ENCODE measurements at places on chromosomes 16 and 17.
A peak's percentile ranks its signal among the peaks of the same experiment; 100 is the strongest.

- DNase-seq: no peak
Measured at GRCh38 chr17:45428050-45428617, 4.5 kb downstream of the ARHGAP27 start.

GRCh38 chr17:29045734-29046472, 3.0 kb downstream of the PIPOX start:
- DNase-seq: no peak

DNA sequence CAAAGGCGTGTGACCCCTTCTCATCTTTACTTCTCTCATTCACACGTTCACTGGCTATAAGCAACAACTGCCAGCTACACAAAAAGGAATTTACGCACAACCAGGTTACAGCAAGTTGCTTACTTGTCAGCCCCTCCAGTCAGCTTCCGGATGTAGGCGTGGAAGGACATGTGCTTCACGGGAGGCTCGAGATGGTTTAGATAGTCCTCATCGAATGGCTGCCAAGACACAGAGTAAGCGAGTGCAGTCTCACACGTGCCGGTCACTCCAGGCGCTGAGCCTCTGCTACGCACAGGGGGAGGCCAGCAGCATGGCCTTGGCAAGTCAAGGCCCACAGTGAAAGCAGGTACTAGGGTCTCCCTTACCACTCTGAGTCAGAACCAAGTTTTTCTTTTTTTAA, 28.3 kb downstream of the NPLOC4 start:
- no peak for DNase-seq

DNA sequence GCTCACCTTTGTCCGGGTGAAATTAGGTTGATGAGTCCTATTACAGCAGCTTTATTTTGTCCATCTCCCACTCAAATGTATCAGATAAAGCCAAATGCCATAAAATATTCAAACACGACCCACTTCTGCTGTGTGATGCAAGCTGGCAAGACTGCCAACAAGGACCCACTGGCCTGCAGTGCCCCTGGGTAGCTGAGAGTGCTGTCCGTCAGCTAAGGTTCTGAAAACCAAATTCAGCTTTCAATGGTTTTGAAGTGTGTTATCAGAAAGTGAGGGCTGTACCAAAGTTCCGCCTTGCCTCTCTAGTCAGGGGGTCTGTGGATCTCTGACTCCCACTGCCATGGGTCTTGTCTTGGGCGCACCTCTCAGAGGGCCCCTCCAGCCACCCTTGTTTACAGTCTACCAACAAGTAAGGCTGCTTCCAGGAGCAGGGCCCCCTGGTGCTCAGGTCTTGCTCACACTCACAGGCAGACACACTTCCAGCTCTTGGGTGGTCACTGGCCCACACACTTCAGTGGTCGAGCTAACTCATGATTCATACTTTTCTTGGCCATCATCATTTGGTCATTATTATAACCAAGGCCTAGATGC, 10.5 kb upstream of the CCDC182 start:
- no peak for DNase-seq

- DNase-seq: no peak
Measured at GRCh38 chr17:57707892-57708291, 37.2 kb downstream of the CCDC182 start.

DNA sequence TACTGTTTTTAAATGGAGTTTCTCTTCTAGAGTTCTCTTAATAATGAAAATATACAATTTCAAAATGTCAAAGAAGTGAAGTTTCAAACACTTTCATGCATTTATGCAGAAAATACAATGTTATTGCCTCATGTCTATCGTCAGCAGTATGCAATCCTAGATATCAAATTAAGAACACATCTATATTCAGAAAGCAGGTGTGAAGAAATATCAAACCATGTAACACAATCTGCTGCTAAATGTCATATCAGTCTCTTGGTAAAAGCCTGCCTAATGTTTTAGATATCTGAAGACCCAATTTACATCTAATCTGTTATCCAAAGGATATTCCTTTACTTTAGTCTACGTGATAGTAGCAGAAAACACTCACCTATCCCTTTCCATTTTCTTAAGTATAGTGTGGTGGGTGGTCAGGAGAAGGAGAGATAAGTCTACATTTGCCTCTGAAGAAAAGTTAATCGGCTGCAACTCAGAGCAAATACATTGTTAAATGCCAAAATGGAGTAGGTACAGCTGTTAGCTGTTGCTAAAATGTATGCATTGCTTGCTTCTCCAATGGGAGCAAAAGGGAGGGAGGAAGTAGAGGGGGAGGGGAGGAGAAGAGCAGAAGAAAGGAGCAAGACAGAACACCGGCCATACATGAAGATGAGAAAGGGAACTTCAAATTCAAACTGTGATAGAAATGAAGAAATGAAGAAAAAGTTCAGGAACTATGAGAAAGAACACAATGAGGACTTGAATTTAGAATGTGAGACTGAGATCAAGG, 64.9 kb downstream of the ITFG1 start:
- DNase-seq: no peak

DNA sequence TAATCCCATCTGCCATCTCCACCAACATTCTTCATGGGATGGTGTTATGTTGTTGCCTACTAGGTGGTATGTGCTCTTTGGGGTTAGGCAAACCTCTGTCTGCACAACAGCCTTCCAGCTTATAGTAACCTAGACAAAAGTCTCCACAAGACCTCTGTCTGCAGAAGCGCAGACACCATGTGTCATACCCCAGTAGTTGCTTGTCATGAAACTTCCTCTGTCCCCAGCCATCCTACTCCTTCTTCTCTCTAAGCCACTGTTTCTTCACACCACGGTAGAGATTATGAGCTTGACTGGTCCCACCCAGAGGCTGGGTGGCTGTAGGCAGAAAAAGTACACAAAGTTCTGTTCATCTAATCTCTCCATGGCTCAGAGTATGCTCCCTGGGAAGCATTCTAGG, 100.3 kb downstream of the MAF start:
- DNase-seq: no peak

- no peak for DNase-seq
Measured at GRCh38 chr17:55436224-55437158, 14.9 kb upstream of the MMD start.

- no peak for DNase-seq
Measured at GRCh38 chr17:48725004-48725287, 2.0 kb downstream of the PRAC2 start.

- DNase-seq: no peak
Measured at GRCh38 chr17:2905269-2905668, 109.0 kb downstream of the RAP1GAP2 start.

DNA sequence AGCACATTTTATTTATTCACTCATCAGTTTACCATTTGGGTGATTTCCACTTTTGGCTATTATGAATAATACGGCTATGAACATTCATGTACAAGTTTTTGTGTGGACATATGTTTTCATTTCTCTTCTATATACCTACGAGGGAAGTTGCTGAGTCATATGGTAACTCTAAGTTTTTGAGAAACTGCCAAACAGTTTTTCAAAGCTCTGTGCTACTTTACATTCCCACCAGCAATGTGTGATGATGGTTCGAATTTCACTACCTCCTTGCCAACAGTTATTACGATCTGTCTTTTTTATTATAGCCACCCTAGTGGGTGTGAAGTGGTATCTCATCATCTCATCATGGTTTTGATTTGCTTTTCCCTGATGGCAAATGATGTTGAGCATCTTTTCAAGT, 63.7 kb upstream of the MRTFB start:
- DNase-seq: peak; percentile 12

DNA sequence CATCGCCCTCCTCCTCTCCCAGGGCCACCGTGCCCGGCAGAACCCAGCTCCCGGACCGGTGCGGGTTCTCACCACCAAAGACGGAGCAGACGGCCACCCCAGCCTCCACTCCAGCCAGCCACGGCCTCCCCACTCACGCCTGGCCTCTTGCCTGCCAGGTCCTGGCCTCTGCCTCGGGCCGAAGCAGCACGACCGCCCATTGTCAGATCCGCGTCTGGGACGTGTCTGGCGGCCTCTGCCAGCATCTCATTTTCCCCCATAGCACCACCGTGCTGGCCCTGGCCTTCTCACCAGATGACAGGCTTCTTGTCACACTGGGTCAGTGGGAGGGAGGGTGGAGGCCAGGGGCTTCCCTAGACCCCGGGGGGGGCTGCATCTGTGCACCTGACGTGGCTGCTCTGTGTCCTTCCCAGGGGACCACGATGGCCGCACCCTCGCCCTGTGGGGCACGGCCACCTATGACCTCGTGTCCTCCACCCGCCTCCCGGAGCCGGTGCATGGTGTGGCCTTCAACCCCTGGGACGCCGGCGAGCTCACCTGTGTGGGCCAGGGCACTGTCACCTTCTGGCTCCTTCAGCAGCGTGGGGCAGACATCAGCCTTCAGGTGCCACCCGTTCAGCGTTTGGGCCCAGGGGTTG, 6.6 kb upstream of the RHOT2 start:
- DNase-seq: no peak

- no peak for DNase-seq
Measured at GRCh38 chr16:14641926-14642325, 9.2 kb downstream of the BFAR start.

DNA sequence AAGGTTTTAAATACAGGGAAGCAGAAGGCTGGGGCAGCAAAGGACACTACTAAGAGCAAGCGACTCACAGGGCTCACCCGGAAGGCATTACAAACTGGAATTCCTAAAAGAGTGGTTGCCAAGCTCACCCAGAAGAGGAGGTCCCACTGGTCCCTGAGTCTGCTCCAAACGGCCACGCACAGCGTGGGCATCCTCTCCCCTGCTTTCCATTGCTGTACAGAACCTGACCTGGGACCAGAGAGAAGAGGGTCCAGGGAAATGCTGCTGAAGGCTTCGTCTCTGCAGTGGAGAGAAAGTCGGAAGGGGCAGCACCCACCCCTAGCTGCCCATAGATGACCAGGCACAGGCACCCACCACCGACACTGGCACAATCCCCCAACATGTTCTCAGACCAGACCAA, 67.2 kb downstream of the ADCY9 start:
- no peak for DNase-seq

DNA sequence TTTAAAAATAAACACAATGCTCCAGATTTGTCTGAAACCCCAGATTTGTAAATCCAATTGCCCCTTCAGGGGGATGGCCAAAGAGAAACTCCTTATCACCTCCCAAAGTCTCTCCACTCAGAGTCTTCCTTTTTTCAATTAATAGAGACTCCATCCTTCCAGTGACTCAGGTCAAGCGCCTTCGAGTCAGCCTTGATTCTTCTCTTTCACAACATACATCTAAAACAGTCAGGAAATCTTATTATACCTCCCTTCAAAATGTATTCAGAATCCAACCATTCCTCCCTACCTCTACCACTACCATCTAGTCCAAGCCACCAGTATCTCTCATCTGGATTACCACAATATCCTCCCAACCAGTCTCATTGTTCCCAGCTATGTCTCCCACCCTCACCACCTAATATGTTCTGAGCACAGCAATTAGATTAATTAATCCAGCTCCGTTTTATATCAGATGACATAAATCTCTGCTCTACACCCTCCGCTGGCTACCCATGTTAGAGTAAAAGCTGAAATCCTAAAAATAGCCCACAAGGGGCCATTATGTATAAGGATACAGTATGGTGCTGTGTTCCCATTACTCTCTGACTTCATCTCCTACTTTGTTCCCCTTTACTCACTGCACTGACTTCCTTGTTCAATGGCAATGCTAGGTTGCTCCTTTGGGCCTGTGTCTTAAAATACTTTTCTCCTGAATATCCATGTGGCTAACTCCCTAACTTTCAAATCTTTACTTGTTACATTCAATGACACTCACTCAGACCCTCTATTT, 11.8 kb downstream of the SIAH1 start:
- no peak for DNase-seq

- DNase-seq: no peak
Measured at GRCh38 chr17:32697728-32698625, 178.9 kb downstream of the MYO1D start.

DNA sequence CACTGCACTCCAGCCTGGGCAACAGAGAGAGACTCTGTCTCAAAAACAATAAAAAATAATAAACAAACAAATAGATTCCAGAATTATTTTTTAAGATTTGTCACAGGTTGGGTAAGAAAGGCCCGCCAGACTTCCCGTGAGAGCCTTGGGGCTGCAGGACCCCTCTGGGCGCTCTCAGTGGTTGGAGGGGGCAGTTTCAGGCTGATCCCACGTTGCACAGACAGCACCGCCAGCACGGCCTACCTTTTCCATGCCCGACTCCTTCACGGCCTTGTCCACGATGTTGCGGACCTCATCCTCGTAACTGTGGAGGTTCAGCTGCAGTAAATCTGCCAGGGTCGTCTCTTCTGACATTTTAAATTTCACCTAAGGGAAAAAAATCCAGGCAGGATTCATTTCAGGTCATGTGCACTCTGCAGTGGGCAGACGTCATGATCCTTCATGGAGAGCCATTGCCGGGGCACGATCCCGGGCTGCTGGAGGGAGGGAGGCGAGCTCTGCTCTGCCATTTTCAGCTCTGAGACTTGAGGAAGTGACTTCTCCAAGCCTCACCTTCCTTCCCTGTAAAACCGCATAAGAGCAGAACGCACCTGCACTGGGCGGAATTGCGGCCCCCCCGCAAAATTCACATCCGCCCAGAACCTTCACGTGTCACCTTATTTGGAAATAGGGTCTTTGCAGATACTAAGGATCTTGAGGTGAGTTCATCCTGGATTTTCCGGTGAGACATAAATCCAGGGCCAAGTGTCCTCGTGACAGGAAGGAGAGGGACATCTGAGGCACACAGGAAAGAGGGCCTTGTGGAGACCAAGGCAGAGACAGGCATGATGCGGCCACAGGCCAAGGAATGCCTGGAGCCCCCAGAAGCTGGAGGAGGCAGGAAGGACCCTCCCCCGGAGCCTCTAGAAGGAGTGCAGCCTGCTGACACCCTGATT, 66.8 kb downstream of the DNAH17 start:
- DNase-seq: no peak

- DNase-seq: no peak
Measured at GRCh38 chr16:57374067-57374534, 1.8 kb downstream of the CX3CL1 start.

- DNase-seq: no peak
Measured at GRCh38 chr16:5633845-5634440, 536.3 kb upstream of the EEF2KMT start.

DNA sequence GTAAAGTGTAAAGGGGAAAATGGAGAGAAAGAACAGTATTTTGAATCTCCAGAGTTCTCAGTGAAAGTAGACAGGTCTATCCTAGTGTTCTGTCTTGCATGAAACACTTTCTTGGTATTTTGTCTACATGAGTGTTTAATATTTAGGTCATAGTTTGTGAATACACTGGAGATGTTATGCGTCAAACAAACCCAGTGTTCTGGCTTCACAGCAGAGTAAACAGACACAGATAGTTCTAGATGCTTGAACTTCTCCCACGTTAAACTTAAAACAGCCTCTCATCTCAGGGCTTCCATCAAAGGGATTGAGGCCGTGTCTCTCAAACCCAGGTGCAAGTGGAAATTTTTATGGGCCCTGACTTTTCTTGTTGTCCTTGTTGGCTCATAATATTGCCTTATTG, 48.3 kb downstream of the RBFOX1 start:
- no peak for DNase-seq

GRCh38 chr16:86342161-86342834, 168.0 kb upstream of the FOXF1 start:
- DNase-seq: no peak

Measured in amniotic stem cell (primary cell).